ENCODE measurements at places on chromosomes 16 and 17. TPM values are rescaled to one million over a fixed set of nuclear protein-coding genes. Genes with fewer than 3 reads are reported as not detected.

DNA sequence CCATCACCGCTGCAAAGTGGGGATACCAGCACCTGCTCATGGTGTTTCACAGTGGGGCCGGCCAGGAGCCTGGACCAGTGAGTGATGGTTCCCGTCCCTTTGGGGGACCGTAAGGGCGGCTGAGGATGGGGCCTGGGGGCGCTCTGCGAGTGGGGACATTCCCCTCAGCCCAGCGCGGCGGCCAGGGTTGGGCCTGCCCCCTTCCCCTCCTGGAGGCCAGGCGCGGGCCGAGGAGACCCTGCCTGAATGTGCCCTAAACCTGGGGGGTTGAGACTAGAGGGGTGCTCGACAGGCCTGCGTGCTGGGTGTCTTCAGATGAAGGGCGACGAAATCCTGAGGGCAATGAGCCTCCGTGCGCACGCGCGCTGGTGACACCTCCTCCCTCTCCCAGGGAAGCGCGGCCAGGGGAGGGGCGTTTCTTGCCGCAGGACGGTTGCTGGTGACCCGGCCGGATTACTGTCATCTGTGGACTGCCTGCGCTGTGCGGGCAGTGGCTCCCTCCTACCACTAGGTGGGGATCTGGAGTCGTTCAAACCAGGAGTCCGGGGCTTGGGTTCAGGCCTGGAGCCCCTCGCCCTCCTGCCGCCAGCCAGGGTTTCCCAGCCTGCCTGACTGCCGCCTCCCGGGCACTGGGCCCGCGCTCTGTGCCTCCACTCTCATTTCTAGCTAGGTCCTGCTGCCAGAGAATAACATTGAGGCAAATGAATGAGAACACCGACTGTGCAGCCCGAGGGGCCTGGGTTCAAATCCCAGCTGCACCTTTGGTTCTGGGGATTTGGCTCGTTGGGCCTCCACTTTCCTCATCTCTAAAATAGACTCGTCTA is 17.1 kb downstream of the TBX2 start:
- peak; percentile 65 for DNase-seq

DNA sequence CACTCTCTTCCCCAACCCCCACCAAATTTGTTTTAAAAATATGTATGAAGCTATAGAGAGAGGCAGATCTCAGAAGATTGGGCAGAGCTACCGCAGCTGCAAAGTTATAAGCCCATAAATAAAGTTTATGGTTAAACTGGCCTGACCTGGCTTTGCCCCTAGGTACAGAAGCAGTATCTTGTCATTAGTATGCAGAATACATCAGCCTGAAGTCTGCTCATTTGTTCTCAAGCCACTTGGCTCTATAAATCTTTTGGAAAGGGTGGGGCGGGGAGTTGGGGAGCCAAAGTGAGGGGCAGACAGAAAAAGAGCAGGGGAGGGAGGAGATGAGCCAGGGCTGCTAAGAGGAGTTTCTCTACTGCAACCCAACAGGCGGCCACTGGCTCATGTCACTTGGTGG is 113.2 kb downstream of the SOX9 start:
- DNase-seq = no peak

GRCh38 chr17:82236142-82236971 is 7.5 kb downstream of the SLC16A3 start:
- no peak for DNase-seq

- DNase-seq = no peak
Measured at GRCh38 chr17:45243750-45244149, 18.1 kb downstream of the SPATA32 start.

The ITPRIPL2 gene
- polyA plus RNA-seq = 21.3 TPM

The FOXN1 gene
- not detected for polyA plus RNA-seq

The SRRM2 gene
- 485 TPM for polyA plus RNA-seq

The CIITA gene
- 3.2 TPM for polyA plus RNA-seq

The PRR35 gene
- polyA plus RNA-seq = 0.14 TPM

- no peak for DNase-seq
Measured at GRCh38 chr16:83973077-83973476, 5.0 kb downstream of the NECAB2 start.

The C17orf67 gene
- polyA plus RNA-seq = 1.5 TPM

GRCh38 chr17:50060951-50061712 is 5.2 kb downstream of the ITGA3 start:
- DNase-seq = peak; percentile 41

The PIRT gene
- polyA plus RNA-seq = 0.06 TPM

DNA sequence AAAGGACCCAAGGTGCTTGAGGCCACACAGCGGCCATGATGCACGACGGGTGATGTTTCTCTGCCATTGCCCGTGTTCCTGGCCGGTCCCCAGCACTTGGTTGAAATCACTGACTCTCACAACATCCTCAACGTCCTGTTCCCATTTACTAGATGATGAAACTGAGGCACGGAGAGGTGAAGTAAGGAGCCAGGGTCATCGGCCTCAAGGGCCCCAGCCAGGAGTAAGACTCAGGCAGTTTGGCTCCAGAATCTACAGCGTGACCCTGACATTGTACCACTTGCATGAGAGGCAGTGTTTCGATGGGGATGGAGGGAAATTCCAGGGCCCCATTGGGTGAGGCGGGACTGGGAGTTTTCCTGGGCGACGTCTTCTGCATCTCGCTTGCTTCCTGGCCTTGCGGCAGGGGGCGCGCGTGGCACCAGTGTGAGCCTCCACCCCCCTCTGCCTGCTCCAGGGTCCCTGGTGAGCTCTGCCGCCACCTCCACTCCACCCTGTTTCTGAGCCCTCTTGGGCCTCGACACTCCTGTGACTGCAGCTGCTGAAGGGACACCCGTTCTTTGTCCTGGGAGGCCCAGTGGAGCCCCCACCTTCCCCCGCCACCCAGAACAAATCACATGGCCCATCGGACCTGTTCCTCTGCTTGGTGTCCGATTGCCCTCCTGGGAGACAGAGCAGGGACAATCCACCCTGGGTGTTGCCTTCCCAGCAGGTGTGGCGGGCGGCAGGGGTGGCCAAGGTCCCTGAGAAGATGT is 133.0 kb upstream of the GSE1 start:
- DNase-seq = no peak

DNA sequence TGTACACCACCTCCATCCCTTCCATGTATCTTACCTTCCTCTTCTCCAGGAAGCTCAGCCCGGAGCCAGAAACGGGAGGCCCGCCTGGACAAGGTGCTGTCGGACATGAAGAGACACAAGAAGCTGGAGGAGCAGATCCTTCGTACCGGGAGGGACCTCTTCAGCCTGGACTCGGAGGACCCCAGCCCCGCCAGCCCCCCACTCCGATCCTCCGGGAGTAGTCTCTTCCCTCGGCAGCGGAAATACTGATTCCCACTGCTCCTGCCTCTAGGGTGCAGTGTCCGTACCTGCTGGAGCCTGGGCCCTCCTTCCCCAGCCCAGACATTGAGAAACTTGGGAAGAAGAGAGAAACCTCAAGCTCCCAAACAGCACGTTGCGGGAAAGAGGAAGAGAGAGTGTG is 756 bp upstream of the MVP start:
- DNase-seq = no peak

DNA sequence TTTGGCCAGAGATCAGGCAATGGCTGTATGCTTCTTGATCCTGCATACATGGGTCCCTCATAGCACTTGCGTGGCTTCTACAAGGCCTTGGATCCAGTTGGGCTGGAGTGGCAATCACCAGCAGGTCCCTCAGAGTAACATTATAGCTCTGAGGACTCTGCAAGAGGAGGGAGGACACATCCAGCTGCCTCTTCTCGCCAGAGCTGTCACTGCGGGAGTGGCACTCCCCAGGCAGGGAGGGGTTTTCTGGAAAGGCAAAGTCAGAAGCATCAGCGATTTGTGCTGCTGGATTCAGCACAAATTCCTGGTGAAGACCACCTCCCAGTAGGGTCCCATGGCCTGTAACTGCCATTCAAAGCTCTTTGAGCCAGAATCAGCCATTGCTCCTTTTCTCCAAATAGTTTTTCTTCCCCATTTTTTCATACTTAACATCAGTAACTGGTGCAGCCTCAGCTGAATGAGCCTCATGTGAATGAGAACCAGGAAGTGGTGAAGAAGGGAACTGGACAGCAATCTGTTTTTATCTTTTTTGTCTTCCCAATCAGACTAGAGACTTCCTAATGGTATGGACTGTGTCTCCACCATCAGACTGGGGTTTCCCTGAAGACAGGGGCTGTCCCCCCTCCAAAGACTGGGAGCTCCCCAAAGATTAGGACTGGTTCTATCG is 40.6 kb upstream of the HOXB13 start:
- no peak for DNase-seq

- DNase-seq = no peak
Measured at GRCh38 chr17:46853896-46854444, 2.6 kb downstream of the WNT9B start.

- no peak for DNase-seq
Measured at GRCh38 chr17:13601776-13602551, at the start of gene HS3ST3A1. Gene HS3ST3A1, minus strand, starts transcription at chr17:13601929. Its CDS starts 800 bp downstream, at chr17:13601129.

The CMIP gene
- polyA plus RNA-seq = 11.9 TPM

DNA sequence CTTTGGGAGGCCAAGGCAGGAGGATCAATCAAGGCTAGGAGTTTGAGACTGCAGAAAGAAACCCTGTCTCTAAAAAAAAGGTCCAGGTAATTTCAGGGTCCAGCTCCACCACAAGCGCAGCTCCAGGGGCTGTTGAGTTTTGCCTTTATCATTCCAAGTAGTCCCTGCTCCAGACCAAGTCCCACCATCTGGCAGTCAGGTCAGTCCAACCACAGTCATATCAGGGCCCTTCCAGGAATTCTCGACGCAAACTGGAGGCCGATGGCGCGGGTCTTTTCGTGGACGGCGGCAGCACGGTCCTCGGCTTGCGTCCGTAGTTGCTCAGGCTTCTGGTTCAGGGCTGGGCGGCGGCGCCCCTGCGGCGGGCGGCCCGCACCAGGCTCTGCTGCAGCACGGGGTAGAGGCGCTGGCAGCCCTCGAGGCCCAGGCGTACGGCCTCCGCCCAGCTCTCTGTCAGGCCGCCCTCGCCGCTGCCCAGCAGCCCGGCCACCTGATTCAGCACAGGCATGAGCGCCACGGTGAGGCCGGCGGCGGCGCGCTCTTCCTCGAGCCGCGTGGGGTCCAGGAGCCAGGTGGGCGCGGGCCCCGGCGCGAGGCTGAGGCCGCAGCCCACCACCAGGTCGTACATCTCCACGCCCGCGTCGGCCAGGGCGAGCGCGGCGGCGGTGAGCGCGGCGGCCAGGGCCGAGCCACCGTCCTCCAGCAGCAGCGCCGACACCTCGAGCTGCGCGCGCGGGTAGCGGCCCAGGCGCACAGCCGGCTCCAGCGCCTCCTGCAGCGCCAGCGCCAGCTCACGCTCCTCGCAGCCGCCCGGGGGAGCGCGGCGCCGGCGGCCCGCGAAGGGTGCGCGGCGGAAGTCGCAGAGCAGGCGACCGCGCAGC is 752 bp downstream of the EXOSC6 start:
- DNase-seq = no peak

GRCh38 chr16:50900391-50900942 is 158.6 kb downstream of the CYLD start:
- no peak for DNase-seq

DNA sequence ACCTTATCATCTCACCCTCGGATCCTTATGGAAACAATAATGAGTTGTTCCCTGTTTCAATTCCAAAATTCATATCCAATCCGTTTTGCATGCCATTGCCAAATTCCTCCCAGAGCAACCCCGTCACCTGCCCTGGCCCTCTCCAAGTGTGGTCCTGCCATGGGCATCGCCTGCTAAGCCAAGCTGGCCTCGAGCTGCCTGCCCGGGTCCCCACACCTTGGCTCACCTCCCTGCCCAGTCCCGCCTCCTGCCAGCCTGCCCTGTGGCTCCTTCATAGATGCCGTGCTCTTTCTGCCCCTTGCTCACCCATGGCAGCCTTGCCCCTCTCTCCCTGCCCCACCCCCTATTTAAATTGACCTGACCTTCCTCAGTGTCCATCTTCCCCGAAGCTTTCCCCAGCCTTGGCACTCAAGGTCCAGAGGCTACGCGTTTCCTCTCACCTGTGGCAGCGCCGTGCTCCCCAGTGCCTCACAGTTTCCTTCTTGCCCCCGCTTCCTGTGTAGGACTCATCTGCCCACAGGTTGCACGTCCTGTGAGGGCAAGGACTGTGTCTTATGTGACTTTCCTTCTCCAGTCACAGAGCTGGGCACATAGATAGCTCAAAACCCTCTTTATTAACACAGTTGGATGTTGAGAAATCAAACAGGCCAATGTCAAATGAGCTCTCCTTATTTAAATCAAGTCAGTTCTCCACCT is 12.7 kb downstream of the MAPT start:
- DNase-seq = no peak

The ABCC12 gene
- 0.33 TPM for polyA plus RNA-seq

- no peak for DNase-seq
Measured at GRCh38 chr17:75683583-75683982, 16.4 kb downstream of the SAP30BP start.

The HSPB9 gene
- polyA plus RNA-seq = 0.25 TPM

Measured in forelimb muscle (tissue), 1 donor.